ENCODE measurements at places on chromosomes 2 and 18. TPM values are rescaled to one million over a fixed set of nuclear protein-coding genes. Genes with fewer than 3 reads are reported as not detected.

DNA sequence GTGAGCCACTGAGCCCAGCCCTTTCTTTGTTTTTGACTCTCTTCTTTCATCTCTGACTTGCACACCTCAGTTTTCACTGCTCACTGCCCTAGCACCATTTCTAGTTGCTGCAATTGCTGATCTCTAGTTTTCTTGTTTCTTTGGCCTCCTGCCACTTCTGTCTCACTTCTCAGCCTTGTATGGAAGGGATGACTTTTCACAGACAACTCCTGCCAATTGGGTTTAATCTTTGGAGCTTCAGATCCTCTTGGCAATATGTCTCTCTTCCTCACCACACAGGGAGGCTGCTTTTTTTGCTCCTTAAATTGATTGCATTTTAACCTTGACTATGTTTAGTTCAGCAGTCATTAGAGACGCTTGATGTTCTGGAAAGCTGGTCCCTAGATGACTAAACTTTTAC is 323.1 kb downstream of the CTNNA2 start:
- DNase-seq, result no peak
- H3K27me3 ChIP-seq, result no peaks in the 10 kb centered on the region
- H3K36me3 ChIP-seq, result no peaks in the 10 kb centered on the region
- no peak overlapping the region for H3K4me3 ChIP-seq
- H3K27ac ChIP-seq, result no peak overlapping the region
- no peaks in the 10 kb centered on the region for H3K4me1 ChIP-seq

ERFE gene
- total RNA-seq, result not detected

FHOD3 gene
- 5.6 TPM for total RNA-seq

C1QL2 gene
- not detected for total RNA-seq

GRCh38 chr18:54671291-54671881 is 80.3 kb downstream of the DYNAP start:
- no peak for DNase-seq
- H3K36me3 ChIP-seq, result no peaks in the 10 kb centered on the region
- H3K4me3 ChIP-seq, result no peak overlapping the region
- H3K27ac ChIP-seq, result no peak overlapping the region
